ENCODE measurements at places on chromosomes 2 and 18.

DNA sequence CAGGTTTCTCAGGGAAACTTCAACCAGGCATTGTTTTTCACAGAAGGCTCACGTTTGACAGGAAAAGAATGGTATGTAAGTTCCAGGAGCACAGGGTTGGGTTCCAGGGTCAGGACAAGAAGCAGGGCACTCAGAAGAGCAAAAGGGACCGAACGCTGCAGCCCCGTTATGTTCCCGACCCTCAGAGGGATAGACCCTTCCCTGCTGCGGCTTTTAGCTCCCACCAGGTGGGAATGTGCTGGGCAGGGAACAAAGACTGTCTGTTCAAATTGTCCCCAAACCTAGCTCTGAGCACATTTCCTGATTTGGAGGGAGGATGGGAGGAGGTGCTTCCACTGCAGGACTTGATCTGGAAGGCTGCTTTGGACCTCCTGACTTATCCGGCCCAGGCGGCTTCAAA lies 130.1 kb downstream of the RAB3GAP1 start:
- no peak for DNase-seq

- DNase-seq, result no peak
These were observed 860.9 kb upstream of the CNTNAP5 start for GRCh38 chr2:123164216-123164615.

- peak; percentile 14 for DNase-seq
These were observed 73.2 kb upstream of the NCKAP5 start for GRCh38 chr2:133641497-133641896.

GRCh38 chr18:8706791-8707555 lies 1.6 kb downstream of the MTCL1 start:
- peak; percentile 67 for DNase-seq

DNA sequence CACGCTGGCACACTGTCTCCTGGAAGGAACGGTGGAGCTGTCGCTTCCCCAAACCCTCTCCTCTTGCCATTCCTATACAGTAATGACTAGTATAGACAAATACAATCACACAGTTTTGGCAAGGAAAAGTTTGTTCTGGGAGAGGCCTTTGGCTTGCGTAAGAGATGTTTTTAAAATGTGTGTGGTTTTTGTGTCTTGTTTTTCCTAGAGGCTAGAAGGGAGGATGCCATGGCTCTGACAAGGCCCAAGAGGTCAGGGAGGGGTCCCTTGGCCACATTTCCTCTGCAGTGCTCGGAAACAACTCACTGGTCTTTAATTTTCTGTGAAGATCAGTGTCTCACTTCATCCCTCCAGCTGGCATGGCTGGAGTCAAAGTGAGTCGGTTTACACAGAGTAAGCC lies 195.9 kb downstream of the SH3RF3 start:
- DNase-seq, result no peak

DNA sequence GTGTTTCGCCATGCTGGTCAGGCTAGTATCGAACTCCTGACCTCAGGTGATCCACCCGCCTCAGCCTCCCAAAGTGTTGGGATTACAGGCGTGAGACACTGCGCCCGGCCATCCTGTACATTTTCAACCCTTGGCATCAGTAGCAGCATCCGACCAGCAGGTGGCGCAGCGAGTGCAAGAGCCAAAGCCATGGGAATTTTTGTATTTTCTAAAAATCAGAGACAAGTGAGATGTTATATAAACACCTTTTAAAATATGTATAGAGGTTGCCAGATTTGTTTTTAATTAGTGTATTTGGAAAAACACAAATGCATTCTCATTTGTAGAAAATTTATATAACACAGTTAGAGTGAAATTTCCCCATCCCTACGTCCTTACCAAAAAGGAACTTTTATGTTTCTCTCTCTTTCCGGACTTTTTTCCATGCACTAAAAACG lies 36.8 kb downstream of the MOGAT1 start:
- DNase-seq, result peak; percentile 84

GRCh38 chr2:38218591-38218991 lies 142.6 kb upstream of the CYP1B1 start:
- DNase-seq, result no peak

DNA sequence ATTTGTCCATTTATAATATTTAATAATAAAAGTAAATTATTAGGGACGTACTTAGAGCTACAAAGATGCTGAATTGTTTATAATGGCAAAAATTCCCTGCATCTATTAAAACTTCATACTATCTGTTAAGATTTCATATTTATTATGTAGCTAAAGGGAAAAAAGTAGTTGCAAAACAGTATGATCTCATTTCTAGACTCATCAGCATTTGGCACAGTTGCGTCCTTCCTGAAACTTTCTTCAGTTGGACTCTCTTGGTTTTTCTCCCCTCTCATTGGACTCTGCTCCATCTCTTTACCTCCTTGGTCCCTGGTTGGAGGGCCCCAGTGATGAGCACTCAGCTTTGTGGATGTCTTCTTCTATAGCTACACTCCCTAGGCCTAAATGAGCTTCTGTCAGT lies 99.6 kb downstream of the TMEM247 start:
- DNase-seq, result no peak

- no peak for DNase-seq
These were observed 481.6 kb upstream of the ACVR2A start for GRCh38 chr2:147363181-147363580.

- DNase-seq, result no peak
These were observed 58.2 kb downstream of the TWSG1 start for GRCh38 chr18:9392726-9393125.

DNA sequence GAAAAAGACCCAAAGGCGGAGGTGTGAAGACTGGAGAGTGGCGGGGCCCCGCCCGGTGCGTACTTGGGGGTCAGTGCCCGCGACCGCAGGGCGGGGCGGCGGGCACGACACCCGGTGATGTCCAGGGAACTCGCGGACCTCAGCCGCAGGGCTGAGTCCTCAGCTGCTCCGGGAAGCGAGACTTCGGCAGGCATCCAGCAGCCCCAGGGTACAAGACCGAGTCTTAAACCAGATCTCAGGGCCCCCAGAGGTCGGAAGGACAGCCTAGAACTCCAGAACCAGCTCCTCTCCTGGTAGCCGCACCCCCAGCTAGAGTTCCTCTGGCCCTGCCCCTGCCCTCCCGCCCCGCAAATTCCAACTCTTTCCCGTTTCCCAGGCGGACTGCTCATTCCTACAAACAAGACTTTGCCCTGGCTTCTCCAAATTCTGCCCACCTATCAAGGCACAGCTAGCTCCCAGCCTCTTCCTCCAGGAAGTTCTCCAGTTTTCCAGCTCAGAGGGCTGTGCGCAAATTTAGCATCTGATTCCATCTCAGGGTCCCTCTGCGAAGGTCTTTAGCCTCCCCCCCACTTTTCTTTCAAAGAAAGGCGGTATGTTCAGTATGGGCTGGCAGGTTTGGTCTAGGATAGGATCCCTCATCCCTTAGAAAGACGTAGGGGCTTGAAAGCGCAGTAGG lies 26.0 kb upstream of the NOTO start:
- DNase-seq, result peak; percentile 22

All from WTC11 (cell line).